ENCODE measurements at places on chromosomes 1 and 21.

- no peak for DNase-seq
Observed at GRCh38 chr1:12542616-12543592, 75.1 kb downstream of the DHRS3 start.

DNA sequence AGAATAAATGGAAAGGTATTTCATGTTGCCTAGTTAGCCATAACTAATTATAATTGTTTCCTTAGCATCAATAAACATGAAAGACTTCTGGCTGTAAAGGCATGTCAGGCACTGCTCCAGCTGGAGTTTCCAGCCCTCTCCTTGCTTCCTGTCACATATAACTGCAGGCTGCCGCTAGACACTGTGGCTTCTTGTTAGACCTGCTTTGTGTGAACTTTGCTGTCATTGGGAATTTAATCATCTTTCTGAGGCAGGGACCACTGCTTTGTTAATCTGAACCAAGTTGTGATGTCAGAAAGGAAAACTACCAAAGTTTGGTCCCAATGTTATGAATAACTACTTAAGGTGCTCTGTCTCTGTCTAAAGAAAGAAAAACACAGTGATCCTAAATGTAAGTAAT lies 90.3 kb upstream of the DUSP10 start:
- DNase-seq = no peak

- DNase-seq = no peak
Observed at GRCh38 chr1:35894183-35894582, 11.2 kb downstream of the AGO1 start.

DNA sequence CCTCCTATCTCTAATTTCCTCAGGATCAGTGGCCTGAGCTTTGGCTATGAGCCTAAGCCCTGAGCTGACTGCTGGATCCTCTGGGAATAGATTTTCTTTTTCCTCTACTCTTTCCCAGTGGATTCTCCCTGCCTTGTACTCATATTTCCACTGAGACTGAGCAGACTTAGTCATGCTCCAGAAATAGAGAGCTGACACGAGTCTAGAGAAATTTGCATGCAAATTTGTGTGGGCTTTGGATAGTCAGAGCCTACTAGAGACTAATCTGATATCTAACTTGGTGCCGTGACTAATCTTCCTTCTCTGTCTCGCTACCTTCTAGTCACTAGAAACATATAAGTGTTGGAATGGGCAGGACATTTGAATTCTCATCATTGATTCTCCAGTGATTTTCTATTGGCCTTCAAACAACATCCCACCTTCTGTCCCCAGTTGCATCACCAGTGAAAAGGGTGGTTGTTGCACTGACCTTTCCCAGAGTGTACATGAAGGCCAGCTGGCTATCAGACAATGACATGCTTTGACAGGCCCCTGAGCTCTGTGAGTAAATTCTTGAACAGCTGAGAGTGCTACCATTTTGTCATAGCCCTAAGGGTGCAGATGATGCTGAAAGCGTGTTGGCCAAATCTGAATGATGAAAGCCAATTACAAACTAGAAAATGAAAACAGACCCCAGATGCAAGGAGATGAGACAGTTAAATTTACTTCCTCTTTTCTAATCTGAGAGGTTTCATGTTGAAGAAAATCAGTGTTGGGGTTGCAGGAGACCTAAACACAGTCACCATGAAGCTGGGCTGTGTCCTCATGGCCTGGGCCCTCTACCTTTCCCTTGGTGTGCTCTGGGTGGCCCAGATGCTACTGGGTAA lies at the start of gene FCRLA:
Gene FCRLA (plus strand): TSS at position 748 of the 866 bp plus-strand sequence. CDS start 36 bp downstream, at position 784.
- DNase-seq = no peak

GRCh38 chr21:34530261-34530660 lies 18.3 kb upstream of the KCNE1 start:
- no peak for DNase-seq

DNA sequence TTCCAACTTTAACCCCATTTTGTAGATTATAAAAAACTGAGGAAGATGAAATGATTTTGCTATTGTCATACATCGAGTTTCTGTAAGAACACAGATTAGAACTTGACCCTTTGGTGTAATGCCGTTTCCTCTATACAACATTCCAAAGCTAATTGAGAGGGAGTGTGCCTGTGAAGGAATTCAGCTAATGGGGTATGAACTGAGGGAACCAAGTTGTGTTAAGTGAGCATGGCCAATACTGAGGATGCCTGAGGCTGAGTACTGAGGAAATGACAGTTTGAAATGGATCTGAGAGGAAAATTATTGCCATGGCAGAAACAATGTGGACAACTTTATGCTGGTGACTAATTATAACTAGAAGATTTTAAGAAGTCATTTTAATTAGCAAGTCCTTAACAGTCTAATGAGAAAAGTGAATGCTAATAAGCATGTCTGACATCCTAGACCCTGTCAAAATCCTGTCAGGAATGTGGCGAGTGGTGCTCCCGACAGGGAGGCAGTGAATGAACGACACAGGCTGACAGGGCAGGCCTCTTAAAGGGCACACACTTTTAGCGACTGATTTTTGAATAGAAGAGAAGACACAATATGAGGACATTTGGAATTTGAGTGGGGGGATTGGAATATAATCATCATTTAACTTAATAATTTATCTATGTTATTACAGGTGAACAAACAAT lies 262.5 kb downstream of the HLX start:
- DNase-seq = no peak

DNA sequence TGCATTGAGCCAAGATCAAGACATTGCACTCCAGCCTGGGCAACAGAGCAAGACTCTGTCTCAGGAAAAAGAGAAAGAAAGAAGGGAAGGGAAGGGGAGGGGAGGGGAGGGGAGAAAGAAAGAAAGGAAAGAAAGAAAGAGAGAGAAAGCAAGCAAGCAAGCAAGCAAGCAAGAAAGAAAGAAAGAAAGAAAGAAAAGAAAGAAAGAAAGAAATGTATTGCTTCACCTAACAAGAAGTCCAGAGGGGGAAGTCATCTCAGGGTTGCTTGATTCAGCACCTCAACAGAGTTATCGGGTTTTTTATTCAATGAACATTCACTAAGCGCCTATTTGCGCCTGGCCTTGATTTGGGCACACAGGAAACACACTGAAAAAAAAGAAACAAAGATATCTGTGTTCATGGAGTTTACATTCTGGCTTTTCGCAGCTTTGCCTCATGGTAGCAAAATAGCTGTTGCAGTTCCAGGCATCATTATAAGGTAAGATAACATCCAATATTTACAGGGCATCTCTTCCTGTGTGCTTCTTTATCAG lies 8.2 kb upstream of the RCSD1 start:
- no peak for DNase-seq

GRCh38 chr1:7447093-7447492 lies 324.0 kb upstream of the VAMP3 start:
- no peak for DNase-seq

DNA sequence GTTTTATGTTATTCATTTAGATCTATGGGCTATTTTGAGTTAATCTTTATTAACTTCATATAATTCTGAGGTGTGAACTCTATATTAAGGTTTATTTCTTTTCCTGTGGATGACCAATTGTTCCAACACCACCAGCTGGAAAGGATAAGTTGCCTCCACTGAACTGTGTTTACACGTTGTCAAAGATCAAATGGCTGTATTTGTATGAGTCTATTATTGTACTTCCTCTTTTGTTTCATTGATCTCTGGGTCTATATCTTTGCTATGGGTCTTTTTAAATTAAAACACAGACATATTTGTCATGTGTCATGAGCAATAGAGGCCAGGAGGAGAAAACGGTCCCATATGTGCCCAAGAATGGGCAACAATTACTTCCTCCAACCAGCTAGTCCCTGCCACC lies 5.2 kb upstream of the MAB21L3 start:
- DNase-seq = no peak

DNA sequence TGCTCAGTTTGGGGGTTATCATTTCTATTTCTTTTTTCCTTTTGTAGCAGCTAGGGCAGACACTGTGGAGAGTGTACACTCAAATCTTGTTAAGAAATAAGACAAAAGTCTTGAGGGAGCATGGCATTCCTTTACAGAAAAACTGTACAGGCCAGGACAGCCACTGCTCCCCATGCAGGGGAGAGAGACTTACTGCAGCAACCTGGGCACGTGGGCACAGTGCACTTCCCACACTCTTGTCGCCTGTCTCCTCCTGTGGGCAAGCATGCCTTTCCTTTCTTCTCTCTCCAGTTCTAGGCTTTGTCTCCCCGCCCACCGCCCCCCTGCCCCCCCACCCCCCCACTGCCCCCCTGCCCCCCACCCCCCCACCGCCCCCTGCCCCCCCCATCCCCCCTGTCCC lies 51.9 kb downstream of the PHC2 start:
- DNase-seq = no peak

DNA sequence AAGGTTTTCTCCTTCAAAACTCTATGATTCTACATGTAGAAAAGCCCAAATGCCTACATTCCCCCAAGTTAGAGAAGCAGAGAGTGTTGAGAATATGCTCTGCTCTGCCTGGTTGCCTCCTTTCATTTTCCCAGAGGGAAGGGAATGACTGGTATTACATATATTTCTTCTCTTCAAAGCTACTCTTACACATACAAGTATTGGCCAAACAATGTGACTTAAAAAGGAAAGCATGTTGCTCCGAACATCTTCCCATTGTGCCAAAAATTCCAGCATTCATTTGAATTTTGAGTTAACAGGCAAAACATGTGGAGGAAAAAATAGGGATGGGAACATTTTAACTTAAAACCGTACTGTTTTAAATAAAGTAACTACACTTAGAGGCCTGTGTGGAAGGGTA lies 125.2 kb downstream of the COQ8A start:
- DNase-seq = no peak

- DNase-seq = no peak
Observed at GRCh38 chr1:245671966-245672767, 517.4 kb downstream of the KIF26B start.

GRCh38 chr1:41657679-41658295 lies 173.3 kb upstream of the EDN2 start:
- no peak for DNase-seq

DNA sequence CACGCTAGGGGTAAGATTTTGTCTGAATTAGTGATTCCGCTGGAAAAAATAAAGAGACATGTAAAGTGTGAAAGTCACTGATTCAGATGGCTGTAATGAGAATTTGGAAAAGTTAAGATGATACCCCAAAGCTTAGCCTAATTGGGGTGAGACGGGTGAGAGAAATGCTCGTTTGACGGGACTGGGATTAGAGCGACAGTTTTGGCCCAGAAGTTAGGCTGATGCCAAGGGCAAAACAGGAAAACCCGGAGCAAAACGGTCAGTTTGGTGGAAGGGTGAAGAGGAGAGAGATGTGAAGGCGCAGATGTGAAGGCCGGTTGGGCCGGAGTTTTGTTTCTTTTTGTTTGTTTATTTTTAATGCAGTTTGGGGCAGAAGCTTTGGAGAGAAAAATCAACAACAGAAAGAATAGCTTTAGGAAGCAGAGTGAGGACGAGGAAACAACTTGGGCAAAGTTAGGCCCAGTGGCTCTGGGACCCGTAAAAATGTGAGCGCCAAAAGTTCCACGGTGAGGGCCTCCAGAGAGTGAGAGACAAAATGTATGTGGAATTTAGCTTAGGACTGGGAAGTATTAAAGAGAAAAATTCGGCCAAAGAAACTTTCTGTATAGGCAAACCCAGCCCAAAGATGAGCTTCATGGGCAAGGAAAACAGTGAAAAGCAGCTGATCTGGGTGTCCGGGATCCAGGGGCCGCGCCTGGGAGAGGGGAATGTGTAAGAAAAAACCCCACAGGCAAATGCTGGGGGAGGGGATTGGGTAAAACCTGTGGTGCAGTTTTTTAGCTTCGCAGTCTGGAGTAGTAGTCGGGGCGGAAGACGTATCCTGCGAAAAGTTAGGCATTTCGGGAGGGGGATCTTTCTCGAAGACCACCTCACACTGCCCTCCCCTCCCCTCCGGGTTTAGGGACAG lies 1.2 kb downstream of the DMRTA2 start:
- DNase-seq = no peak

GRCh38 chr1:28591708-28592320 lies at the start of gene RAB42:
RAB42 (plus strand) TSS chr1:28592265; CDS start chr1:28592512, 247 bp downstream.
- no peak for DNase-seq

DNA sequence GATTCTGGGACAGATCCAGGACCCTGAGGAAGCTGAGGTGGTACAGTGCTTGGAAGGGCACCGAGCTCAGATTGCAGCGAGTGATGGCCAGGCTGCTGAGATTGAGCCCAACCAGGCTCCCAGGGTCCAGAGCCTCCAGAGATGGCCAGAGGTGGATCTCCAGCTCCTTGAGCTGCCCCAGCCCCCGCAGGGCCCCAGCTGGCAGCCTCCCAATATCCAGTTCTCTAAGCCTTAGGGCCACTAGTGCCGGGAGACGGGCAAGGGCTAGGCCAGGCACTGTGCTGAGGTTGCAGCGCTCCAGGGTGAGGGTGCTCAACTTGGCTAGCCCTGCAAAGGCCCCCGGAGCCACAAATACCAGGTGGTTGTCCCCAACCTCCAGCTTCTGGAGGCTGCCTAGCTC lies 3.4 kb downstream of the LINGO4 start:
- DNase-seq = no peak

DNA sequence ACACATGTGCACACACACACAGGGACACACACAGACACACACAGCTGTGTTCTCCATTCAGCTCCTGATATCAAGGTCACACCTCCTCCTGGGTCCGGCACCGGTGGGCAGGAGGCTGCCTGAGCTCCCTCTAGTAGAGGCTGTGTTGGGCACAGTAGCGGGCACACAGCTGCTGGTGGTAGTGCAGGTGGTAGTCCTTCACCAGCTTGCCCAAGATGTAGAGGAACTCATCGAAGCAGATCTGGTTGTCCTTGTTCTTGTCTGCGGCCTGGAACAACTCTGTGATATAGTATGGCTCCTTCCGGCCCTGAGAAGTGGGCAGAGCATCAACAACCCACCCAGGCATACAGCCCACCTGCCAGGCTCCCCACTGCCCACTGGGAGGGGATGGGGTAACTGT lies 5.6 kb upstream of the S100A8 start:
- DNase-seq = no peak

DNA sequence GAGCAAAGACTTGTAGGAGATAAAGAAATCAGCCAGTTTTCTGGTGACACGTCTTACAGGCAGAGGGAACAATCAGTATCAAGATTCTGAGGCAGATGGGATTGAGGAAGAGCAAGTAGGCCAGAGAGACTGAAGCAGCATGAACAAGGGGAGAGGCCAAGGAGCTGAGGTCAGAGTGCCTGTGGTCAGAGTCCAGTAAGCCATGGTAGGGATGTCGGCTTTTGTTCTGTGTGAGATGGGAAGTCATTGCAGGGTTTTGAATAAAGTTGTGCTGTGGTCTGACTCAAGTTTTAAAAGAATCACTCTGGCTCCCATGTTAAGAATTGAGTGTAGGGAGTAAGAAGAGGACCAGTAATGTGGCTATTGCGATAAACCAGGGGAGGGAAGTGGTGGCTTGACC lies 85.9 kb upstream of the IVNS1ABP start:
- DNase-seq = no peak

DNA sequence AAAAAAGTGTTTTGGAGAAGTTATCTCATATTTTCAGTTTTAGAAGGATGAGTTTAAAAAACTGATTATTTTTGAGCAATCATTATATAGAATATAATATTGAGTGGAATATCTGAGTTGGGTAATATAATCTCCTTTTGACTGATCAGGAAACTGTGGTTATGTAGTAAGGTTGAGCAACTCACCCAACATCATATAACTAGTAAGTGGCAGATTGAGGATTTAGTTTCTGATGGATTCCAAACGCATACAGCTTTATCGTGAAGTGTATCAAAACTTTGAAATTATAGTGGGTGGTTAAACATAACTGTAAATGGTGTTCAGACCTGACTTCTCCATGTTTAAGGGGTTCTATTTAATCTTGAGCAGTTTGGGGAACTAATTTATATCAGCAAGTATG lies 98.6 kb downstream of the OLFM3 start:
- DNase-seq = no peak

Measured in stimulated activated CD4-positive, alpha-beta T cell treated with anti-CD3 and anti-CD28 coated beads, Interleukin-12 subunit alpha, Interleukin-12 subunit beta, amount 100 ng/mL, for 24 hours (primary cell).